CD14-positive monocyte (primary cell): ENCODE measurements at places on chromosomes 11 and 22.
A peak's percentile ranks its signal among the peaks of the same experiment; 100 is the strongest.

GRCh38 chr11:8913961-8914660, 3.1 kb downstream of the AKIP1 start:
- peak; percentile 15 for DNase-seq

GRCh38 chr11:67256477-67257135, 9.7 kb upstream of the GRK2 start:
- no peak for DNase-seq

DNA sequence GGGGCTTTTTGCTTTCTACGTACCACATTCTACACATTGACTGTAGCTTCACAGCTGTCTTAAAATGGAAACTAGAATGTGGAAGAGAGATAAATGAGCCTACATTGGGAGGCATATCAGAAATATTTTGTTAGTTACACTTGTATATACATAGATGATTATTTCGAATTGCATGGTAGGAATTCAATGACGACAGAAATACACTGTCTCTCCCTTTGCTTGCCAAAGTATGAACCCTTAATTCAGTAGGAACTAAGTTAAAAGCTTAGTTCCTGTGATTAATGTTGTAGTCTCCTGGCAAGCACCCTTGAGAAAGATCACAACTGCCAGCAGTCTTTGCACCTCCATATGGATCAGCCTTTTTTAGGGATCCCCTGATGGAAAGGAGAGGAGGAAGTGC, 10.1 kb downstream of the C11orf87 start:
- DNase-seq, result no peak

DNA sequence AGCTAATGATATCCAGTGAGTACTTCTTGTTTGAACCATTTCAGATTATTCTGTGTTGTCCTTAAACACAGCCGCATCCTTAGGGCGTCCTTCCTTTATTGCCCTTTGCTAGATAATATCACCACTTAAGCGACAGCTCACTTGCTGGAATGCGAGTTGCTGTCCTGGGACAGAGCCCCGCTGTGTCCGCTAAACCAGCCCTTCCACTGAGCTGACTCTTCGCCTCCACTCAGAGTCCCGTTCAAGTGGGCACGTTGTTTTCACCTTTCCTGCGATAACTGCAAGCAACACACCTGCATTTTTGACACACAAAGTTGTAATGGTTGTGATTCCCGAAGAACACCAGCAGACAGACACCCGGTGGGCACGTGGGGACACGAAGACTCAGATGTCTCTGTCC, 140.0 kb downstream of the TBC1D22A start:
- DNase-seq, result no peak

DNA sequence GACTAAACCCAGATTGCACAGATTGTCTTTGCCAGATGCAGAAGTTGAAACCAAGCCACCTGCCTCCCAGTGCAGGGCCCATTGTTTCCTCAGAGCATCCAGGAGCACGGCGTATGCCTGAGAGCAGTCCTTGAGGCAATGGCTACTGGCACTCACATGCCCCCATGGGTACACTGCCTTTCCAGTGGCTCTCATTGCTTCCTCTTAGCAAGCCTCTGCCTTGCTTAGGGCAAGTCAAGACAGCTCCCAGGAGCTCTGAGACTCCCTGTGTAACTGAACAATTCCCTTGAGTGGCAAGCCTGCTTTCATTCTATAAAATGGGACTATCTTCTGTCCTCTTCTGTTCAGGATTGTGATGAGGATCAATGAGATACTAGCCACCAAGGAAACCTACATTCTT, 4.1 kb downstream of the SYTL2 start:
- DNase-seq, result no peak

DNA sequence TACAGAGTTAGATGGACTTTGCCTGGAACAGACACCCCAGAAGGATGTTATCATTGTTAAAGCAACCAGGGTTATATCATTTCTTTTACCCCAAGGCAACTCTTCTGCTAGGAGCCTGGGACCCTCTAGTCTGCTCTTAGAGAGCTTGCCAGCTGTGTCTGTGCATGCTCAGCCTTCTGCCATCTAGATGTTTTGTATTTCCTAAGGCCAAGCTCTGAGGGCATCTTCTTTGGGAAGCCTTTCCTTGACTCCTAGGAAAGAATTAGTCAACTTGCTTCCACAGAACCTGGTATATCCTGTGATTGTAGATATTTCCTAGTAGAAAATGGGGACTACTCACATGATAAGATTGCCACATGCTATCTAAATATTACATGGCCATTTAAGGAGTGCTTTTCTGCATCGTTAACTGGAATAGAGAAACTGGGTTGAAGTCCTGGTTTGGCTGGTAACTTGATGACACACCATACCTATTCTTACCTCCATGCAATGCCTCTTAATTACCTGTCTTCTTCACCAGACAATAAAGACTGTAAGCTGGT, 87.6 kb downstream of the STIM1 start:
- no peak for DNase-seq

GRCh38 chr22:45535290-45535689, 32.6 kb downstream of the FBLN1 start:
- DNase-seq, result no peak
